ENCODE measurements at places on chromosomes 5 and 9.

- DNase-seq, result no peak
- H3K4me1 ChIP-seq, result peaks cover 33% of the 10 kb centered on the region
- no peaks in the 10 kb centered on the region for H3K27me3 ChIP-seq
- H3K27ac ChIP-seq, result no peak overlapping the region
- peaks cover 3% of the 10 kb centered on the region for H3K36me3 ChIP-seq
Measured at GRCh38 chr9:93188426-93189368, 4.8 kb downstream of the WNK2 start.

GRCh38 chr5:34639852-34640626 is 16.1 kb upstream of the RAI14 start:
- H3K4me3 ChIP-seq, result no peak overlapping the region
- no peak overlapping the region for H3K27ac ChIP-seq
- no peak for DNase-seq
- no peaks in the 10 kb centered on the region for H3K4me1 ChIP-seq

DNA sequence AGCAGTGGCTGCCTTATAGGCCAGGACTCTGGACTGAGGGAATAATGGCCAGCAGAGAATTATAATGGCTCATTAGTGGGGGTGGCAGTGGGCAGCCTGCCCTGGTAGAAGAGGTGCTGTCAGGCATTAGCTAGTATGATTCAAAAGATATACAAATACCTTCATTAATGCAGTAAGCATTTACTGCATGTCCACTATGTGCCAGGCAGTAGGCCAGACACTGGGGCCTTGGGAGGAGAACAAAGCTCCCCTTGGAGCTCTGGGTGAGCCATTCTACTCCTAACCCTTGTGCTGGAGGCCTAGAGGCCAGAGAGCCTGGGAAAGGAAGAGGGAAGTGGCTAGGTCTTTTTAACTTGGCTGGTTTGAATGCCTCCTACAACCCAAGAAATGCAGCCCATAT is 2.0 kb upstream of the GARNL3 start:
- no peak for DNase-seq
- no peak overlapping the region for H3K27ac ChIP-seq
- H3K36me3 ChIP-seq, result no peaks in the 10 kb centered on the region
- no peak overlapping the region for H3K4me3 ChIP-seq

DNA sequence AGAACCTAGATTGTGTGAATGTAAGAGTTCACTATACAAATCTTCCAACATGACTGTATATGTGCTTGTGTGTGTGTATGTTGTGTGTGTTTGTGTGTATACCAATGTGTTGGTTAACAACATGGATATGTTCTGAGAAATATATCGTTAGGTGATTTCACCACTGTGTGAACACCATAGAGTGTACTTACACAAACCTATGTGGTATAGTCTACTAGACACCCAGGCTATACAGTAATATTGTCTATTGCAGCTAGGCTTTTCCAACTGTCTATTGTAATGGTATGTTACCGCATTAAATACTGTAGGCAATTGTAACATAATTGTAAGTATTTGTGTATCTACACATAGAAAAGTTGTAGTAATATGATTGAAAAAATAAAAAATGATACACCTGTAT is 959.2 kb upstream of the SEMA6A start:
- H3K27ac ChIP-seq, result no peak overlapping the region
- peaks cover 6% of the 10 kb centered on the region for H3K4me1 ChIP-seq
- no peaks in the 10 kb centered on the region for H3K27me3 ChIP-seq
- no peak overlapping the region for H3K4me3 ChIP-seq
- DNase-seq, result no peak

DNA sequence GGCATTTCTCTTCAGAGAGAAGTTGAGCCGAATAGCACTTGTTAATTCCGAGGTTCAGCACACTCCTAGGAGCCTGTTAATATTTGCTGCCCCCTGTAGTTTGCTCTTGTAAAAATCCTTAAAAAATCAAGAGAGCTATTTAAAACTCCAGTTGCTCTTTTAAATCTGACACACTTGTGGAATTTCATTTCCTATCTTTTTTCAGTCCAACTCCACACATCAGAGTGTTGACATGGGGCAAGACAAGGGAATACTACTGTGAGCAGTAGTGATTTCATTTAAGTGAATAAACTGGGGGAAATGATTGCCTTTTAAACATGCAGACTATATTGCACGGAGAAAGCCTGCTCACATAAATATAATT is 1096.3 kb upstream of the DMAC1 start:
- H3K27ac ChIP-seq, result no peak overlapping the region
- DNase-seq, result no peak
- H3K36me3 ChIP-seq, result no peaks in the 10 kb centered on the region

DNA sequence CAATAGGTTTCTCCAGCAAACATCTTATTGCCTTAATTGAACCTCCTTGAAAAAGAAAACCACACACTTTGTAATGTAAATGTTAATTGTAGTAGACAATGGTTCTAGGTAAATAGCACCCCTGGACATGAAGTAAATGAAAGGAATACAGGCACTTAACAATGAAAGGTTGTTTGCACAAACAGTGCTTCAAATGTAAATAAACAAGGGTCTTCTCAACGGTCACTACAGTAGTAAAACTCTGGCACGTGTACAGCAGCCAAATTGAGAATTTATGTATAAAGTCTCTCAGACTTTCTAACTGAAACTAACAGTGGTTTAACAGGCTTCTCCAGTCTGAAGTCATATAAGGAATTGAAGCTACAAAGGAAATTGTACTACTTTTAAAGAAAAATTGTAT is 218.3 kb downstream of the MEF2C start:
- peaks cover 94% of the 10 kb centered on the region for H3K27me3 ChIP-seq
- no peak for DNase-seq
- H3K36me3 ChIP-seq, result no peaks in the 10 kb centered on the region
- no peak overlapping the region for H3K4me3 ChIP-seq
- H3K4me1 ChIP-seq, result peaks cover 9% of the 10 kb centered on the region
